Activated T-helper 1 cell treated with anti-CD3 and anti-CD28 coated beads, Interleukin-2, amount 50 U/mL, for 16 hours (primary cell): ENCODE measurements at places on chromosomes 7 and 10.

- no peak for DNase-seq
Measured at GRCh38 chr10:17046989-17047388, 82.6 kb downstream of the CUBN start.

DNA sequence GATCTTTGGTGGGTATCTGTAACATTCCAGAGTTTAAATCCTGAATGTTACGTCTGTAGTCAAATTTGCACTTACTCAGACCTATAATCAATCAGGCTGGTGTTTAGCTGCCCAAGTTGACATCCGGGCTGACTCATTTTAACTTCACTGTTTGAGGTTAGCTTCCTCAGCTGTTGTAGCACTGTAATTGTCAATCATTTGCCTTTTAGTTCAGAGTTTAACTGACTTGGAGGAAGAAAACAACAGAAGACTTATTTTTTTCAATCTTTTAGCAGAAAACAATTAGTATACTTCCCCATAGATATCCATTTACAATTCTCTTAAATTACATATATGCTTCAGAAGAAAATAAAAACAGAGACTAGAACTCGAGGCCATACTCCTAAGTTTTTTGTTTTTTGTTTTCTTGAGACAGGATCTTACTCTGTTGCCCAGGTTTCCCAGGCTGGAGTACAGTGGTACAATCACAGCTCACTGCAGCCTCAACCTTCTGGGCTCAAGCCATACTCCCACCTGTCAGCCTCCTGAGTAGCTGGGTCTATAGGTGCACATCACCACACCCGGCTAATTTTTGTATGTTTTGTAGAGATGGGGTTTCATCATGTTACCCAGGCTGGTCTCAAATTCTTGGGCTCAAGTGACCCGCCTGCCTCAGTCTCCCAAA, 38.5 kb upstream of the LRRC17 start:
- no peak for DNase-seq

DNA sequence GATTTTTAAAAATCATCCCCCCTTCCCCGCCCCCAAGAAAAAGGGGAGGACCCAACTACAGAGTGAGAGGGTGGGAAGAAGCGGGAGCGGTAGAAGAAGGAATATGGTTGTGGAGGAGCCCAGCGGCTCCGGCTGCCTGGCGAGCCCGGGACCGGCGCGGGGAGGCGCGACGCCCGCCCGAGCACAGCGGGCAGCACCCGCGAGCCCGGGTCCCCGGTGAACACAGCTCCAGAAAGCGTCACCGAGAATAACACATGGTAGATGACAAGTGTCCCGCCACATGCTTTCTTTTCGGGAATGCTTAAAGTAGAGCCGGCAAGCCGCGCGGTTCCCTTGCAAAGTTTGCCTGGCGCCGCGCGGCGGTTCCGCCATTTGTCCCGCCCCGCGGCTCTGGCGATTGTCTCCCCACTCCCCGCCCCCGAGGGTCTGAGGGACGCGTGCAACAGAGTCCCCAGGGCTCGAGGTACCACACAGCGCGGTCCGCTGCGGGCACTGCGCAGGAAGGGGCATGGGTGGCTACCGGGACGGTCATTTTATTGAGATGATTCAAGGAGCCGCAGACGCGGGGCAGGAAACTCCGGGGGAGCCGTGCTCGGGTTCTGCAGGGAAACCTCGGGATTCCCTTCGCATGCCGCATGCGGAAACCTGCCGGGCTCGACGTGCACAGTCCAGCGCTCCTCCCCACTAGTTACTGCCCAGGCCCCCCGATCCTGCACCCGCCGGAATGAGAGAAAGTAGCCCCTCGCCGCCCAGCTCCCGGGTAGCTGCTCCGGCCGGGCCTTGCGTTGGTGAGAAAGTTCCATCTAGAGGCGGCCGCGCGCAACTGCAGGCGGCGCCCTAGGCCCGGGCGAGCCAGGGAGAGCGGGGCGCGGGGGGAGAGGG, 781 bp upstream of the GRM8 start:
- DNase-seq, result peak; percentile 30

DNA sequence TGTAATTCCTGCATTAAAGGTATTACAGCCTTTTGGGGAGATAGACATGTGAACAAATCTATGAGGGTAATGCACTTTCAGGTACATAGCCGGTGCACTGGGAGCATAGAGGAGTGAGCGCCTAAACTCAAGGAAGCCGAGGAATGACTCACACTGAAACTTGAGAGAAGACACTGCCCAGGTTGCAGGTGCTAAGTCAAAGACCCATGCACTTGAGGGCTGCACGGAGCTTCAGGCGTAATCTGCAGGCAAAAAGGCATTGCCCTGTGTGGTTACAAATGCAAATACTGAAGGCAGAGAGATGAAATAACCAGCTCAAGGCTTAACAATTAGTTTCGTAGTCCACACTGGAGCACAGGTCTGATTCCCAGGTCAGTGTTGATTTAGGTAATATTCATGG, 51.0 kb upstream of the OSBPL3 start:
- no peak for DNase-seq

DNA sequence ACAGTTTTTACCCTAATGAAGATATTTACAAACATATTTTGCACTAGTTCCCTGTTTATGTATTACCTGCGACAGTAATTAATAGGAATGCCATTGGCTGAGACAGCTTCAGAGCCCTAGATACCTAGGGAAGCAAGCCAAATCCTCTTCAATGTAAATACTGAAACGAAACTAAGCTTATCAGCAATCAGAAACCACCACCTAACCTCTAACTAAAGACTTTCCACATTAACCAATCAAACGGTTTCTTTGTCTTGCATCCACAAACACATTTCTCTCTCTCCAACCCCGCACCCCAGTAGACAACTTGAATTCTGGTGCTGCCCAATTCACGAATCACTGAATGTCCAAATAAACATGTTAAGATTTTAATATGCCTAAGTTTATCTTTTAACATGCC, 474.4 kb upstream of the C7orf33 start:
- DNase-seq, result no peak

GRCh38 chr7:135745703-135746312, 2.8 kb downstream of the FAM180A start:
- DNase-seq, result no peak

DNA sequence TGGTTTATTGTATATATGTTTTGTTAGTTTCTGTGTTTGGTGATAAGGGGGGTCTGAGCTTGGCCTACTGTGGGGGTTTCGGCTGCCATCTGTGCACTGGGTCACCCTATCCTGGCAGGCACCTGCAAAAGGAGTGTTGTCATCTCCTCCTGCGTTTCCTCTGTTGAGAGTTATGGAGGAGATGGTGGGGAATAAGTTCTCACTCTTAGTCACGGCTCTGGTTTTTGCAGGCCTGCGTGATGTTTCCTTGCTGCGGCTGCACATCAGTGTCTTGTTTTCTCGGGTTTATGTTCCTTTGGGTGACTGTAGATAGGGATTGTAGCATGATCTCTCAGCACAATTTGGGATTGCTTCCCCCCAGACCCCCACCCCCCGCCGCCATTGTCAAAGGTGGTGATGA, 36.8 kb downstream of the CCM2 start:
- no peak for DNase-seq

DNA sequence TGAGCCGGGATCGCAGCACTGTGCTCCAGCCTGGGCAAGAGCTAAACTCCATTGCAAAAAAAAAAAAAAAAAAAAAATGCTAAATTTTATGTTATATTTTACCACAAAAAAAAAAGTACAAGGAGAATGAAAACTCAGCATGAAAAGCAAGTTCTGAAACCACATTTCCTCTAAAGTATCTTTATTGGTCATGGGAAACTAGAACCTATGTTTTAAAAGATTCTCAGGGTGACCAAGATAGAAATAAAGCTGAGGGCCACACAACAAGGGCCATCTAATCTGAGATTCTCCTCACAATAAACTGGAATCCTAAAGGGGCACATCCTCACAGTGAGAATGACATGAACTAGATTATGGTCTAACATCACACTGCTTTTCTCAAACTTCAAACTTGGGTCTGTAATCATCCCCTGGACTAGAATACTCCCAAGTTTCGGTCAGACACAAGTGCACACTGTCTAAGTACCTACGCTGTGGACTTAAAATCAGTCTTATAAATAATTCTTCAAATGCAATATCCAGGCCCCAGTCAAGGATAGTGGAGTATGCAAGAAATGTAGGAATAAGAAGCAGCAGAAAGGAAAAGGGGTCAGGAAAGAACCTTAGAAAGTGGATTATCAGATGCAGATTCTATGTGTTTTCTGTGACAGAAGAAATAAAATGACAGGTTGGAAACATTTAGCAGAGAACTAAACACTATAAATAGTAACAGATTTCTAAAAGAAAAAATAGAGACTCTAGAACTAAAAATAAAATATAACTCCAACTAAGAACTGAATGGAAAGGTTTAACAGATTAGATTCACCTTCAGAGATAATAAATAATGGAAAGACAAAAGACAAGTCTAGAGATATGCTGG, 49.9 kb downstream of the COA1 start:
- no peak for DNase-seq

DNA sequence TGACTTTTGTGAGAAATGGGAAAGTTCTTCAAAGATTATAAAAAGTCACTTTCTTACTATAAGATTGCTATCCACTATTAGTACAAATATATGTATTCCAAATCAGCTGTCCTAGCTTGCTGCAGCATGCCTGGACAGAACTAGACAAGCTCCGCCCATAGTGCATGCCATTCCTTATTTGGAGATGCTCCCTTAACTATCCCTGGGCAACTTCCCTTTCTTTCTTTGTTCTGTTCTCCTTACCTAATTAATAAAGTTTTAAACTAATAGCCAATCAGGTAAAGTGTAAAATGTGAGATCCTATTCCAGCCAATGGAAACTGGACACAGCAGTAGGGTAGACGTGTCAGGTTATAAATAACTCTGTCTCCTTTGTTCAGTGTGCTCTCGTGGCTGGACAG, 281.9 kb downstream of the CAMK1D start:
- DNase-seq, result no peak

DNA sequence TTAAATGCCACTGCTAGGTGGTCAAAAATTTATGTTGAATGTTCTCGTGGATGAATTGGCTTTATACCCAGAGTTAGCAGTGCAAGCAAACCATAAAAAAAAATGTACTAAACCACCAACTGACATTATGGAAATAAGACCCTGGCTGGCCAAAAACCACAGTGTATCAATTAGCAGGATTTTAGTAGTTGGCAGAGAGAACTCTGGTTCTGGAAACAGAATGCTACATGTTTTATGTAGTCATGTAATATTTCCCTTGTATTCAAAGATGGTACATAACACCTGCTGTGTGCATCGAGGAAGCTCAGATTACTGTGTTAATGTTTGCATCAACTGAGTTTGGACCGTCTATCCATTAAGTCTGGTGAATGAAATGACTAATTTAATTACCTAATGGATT, 618.5 kb downstream of the CCSER2 start:
- DNase-seq, result no peak

GRCh38 chr7:89308535-89308934, 513.0 kb upstream of the TEX47 start:
- no peak for DNase-seq

- DNase-seq, result no peak
Measured at GRCh38 chr7:105336009-105336408, 52.7 kb downstream of the SRPK2 start.

DNA sequence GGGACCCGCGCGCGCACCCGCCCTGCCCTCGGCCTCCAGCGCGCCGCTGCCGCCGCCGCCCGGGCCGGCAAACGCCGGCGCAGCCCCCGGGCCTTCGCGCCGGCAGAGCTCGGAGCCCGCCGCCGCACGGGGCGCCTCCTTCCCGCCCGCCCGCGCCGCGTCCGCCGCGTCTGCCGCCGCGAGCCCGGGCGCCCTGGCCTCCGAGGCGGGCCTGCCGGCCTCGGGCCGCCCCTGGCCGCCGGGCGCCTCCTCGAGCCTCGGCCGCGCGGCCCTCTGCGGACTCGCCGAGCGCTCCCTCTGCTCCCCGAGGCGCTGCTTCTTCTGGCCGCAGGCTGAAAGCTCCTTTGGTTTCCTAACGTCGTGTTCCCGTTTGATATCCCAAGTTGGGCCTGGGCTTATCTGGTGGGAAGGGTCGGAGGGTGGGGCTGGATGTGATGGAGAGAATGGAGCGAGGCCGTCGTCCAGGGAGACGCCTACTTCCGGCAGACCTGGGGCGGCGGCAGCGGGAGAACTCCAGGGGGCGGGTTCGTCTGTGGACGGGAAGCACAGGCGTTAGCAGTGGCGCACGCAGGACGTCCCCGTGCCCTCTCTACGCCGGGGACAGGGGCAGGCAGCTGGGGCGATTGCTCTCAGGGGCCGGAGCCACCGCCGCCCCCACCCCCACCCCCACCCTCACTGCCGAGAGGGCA, 221.0 kb downstream of the PHTF2 start:
- peak; percentile 42 for DNase-seq
